DMS79 treated with DMSO at 0.1 percent for 48 hours (cell line): ENCODE measurements at places on chromosomes 2 and 18.

GRCh38 chr2:201057087-201057521 lies 14.4 kb downstream of the HYCC2 start:
- no peak for DNase-seq

DNA sequence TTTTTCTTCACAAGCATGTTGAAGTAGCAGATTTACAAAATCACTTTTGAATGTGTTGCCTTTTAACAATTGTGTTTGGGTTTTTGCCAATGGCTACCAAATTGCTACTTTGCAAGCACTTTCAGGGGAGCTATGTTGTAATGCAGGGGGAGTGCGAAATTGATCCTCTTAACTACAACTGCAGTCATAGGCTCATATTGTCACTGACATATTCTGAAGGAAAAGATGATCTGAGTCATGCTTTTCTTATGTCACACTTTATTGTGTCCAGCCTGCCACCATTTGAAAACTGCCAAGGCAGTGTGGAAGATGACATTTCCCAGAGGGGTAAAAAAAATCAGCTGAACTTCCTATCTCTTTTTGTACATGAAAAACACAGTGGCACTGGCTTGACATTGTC lies 74.9 kb downstream of the GPD2 start:
- no peak for DNase-seq

- no peak for DNase-seq
Observed at GRCh38 chr2:182915369-182916326, 49.2 kb upstream of the FRZB start.

DNA sequence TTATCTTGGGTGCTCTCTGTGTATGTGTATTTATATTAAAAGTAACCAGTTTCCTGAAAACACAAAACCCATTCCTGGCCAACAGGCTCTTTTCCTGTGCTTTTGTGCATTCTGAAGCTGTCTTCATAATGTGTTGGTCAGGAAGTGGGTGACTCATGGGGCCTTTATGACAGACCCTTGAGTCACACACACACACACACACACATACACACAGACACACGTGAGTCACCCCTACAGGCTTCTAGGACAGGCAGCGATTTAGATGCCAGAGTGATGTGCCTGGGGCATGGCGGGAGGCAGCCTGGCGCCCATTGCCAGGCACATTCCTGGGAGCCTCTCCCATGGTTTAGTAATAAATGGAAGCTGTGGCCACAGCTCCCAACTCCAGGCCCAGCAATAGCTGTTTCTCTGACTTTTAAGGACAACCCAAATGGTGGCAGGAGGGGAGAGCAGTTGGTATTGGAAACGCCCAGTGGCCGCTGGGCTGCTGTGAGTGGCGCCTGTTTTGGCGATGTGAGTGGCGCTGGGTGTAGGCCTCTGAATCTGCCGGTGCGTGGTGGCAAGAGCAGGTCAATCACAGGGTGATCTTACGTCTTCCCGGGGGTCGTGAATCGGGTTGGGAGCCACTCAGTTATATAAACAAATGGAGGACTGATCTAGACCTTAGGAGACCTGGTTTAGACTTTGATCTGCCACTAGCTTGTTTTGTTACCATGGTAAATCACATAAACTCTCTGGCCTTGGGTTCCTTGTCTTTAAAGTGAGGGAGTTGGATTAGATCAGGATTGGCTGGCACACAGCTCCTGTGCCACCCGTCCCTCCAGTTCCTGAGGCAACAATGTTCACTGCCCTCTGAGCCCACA lies 150.7 kb upstream of the DLX2 start:
- peak; percentile 16 for DNase-seq

DNA sequence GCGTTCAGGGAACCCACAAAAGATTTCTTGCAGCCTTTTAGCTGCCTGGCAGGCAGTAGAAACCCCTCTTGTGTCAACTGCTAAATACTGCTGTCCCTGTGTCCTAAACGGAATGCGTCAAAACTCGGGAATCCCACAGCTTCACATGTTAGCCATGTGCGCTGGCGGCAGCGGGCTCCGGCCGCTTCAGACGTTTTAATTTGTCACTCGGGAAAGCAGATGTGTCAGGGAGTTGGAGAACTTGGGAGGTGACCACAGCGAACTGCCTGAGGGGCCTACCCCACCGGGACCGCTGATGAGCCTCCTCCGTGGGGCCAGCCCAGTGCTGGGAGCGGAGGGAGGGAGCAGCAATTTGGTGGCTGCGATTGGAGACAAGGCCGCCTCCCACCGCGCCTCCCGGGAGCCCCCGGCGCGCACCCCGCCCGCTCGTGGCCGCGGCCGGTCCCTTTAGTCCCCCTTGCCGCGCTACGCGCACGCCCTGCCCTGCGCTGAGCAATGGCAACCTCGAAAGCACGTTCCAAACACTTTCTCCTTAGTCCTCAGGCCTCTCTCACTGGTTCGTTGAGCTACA lies 146.1 kb upstream of the SATB2 start:
- DNase-seq = no peak

DNA sequence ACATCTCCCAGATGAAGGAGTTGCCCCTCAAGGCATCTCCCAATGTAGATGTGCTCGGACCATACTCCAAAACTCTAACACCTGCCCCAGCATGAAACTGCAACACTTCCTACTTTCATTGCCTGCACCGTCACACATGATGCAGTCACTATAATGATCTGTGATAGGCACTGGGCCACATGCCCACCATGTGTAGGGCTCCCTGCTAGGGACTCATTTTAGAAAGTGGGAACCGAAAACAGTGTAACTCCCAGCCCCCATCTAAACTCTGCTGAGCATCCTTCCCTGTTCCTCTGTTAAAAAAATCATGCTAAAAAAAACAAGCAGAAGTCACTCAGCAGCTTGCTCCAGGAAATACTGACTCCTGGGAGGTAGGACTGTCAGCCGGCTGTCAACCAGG lies 496.1 kb upstream of the RAB6C start:
- DNase-seq = no peak

GRCh38 chr2:64283006-64283570 lies 138.9 kb upstream of the PELI1 start:
- DNase-seq = no peak

GRCh38 chr18:26480897-26481795 lies 67.2 kb downstream of the KCTD1 start:
- DNase-seq = no peak

GRCh38 chr2:152097290-152097800 lies 1.5 kb downstream of the CACNB4 start:
- DNase-seq = peak; percentile 41

DNA sequence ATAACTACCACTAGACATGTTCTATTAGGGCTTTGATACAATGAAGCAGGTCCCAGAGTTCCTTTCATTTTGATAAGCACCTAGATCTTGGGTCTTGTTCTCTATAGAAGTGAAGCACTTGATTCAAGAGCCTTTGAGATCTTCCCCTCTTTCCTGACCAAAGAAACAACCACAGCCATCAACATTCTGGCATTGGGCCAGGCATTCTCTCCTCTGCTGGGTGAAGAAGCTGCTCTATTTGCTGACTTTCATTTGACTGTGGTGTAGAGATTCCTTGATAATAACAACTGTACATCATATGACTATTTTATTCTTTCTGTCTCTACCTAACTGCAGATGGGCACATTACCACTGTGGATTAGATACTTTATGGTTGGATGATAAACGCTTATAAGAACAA lies 96.6 kb upstream of the LYPD1 start:
- DNase-seq = peak; percentile 91

DNA sequence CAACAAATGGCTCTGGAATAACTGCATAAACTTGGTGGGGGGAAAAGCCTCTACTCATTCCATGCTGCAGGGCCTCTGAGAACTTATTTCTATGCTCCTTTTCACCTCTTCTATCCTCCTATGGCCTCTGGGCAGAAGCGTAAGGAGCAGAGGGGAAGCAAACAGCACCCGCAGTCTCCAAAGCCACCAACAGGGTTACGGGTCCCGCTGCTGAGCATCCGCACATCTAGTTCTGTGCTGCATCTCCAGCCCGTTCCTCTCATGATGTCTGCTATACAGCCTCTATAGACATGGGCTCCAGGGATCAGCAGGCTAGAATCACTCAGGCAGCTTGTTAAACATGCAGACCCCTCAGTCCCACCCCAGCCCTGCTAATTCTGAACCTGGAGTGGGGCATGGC lies 25.9 kb downstream of the PSTPIP2 start:
- no peak for DNase-seq

DNA sequence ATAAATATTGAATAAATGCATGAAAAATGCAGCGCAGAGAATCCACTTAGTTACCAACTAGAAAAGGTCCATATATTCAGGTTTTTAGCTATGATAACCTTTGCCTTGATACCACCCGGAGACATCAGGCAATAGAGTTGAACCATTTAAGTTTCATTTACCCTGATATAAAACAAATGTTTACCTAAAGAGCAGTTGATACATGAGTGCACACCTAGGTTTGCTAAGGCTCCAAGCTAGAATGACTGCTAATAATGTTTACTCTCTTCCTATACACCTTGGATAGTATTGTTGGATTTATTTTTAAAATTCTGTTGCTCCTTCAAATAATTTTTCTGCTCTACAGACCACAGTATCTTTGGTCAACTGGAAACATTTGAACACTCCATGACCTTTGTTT lies 1463.6 kb downstream of the LRP1B start:
- DNase-seq = no peak

DNA sequence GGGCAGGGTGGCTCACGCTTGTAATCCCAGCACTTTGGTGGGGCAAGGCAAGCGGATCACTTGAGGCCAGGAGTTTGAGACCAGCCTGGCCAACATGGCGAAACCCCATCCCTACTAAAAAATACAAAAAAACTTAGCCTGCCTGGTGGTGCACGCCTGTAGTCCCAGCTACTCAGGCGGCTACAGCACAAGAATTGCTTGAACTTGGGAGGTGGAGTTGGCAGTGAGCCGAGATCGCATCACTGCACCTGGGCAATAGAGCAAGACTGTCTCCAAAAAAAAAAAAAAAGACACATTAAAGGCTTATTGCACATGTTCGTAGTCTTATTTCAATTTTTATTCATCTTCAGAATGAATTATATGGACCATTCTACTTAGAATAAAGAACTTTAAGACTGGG lies 110.2 kb downstream of the BMPR2 start:
- DNase-seq = no peak

GRCh38 chr2:38224821-38225437 lies 149.0 kb upstream of the CYP1B1 start:
- no peak for DNase-seq

DNA sequence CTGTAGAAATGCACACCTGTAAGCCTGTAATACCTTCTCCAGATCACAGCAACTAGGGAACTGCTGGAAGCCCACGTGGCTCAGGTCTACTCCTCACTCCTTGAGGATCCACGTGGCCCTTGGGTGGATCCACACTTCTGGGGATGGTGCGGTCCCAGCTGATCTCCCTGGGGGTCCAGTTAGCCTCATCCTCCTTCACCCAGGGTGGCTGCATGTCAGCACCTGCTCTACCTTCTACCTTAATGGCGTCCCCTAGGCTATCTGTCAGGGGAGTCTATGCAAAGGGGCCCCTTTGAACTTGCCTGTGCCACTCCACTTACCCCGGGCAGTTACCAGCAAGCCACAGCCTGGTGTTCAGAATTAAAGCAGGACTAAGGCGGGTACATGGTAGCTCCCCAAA lies 284.7 kb downstream of the MYCN start:
- no peak for DNase-seq

- no peak for DNase-seq
Observed at GRCh38 chr2:2706306-2706705, 375.2 kb upstream of the MYT1L start.

GRCh38 chr18:43572163-43572562 lies 294.9 kb upstream of the SYT4 start:
- no peak for DNase-seq

- no peak for DNase-seq
Observed at GRCh38 chr18:43800584-43800983, 523.3 kb upstream of the SYT4 start.

DNA sequence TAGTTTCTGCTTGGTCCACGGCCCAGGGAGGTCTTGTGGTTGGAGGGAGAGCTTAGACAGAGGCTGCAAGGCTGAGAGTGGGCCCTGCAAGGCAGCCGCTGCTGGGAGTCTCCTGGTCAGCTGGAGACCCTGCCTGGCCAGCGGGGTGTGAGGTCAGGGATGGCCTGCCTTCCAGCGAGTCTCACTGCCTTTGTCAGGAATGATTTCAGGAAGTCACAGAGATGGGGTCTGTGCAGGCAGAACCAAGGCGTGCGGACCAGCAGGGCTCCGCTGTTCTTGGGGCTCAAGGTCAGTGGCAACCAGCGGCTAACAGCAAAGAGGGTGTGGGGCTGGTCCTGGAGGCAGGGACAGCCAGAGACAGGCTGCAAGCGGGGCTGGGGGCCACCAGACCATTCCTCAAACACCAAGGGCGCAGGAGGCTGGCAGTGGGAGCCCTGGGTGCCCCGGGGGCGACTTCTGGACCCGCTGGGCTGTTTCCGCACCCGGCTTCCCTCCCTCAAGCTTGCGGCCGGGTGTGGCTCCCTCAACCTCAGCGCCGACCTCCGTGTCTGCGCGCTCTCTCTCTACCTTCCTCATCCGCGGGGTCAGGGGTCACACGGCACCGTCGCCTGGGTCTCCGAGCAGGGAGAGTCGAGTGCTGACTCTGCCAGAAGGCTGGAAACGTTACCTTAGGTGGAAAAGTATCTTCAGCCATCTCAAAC lies 124.5 kb upstream of the CTDP1 start:
- DNase-seq = no peak

- no peak for DNase-seq
Observed at GRCh38 chr2:205932861-205933260, 153.1 kb downstream of the INO80D start.

- no peak for DNase-seq
Observed at GRCh38 chr2:235478609-235479008, 15.2 kb upstream of the AGAP1 start.

DNA sequence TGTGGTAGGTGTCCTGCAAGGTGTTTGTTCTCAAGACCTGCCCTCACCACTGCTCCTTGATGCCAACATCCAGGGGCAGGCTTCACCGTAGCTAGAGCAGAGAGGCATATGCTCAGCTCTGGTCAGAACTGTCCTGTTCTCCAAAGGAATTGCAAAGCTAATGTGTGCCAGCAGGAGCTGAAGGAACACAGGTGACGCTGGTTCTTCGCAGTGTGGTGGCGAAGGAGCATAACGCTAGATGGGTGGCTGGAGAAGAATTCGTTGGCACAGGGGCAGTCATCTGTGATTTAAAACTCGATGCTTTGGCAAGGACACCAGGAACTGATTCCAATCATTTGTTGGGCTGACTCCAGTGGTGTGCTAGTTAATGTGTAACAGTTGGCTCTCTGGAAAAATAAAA lies 11.4 kb upstream of the PER2 start:
- no peak for DNase-seq

DNA sequence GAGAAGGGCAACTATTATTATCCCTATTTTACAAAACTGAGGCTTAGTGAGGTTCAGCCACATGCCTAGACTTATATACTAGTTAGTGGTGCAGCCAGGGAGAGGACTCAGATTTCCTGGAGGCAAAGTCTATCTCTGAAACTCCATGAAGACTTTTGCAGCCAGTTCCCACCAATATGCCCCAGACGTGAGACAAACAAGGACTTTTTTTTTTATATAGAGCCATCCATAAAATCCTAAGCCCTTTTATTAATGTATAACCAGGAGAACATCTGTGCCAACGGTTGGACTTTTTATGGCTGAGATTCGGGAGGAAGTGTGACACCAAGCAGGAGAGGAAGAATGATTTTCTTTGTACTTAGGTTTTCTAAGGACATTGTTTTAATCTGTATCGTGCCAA lies 29.9 kb downstream of the LIPG start:
- no peak for DNase-seq

- DNase-seq = no peak
Observed at GRCh38 chr2:124875627-124876244, 850.6 kb downstream of the CNTNAP5 start.

GRCh38 chr2:190683802-190684201 lies 34.9 kb downstream of the NAB1 start:
- DNase-seq = no peak
